Stimulated activated CD8-positive, alpha-beta memory T cell treated with anti-CD3 and anti-CD28 coated beads, Interleukin-7, amount 100 ng/mL, for 48 hours (primary cell): ENCODE measurements at places on chromosomes 2 and 18.

GRCh38 chr18:57497372-57498294 is 62.5 kb downstream of the ONECUT2 start:
- no peak for DNase-seq

DNA sequence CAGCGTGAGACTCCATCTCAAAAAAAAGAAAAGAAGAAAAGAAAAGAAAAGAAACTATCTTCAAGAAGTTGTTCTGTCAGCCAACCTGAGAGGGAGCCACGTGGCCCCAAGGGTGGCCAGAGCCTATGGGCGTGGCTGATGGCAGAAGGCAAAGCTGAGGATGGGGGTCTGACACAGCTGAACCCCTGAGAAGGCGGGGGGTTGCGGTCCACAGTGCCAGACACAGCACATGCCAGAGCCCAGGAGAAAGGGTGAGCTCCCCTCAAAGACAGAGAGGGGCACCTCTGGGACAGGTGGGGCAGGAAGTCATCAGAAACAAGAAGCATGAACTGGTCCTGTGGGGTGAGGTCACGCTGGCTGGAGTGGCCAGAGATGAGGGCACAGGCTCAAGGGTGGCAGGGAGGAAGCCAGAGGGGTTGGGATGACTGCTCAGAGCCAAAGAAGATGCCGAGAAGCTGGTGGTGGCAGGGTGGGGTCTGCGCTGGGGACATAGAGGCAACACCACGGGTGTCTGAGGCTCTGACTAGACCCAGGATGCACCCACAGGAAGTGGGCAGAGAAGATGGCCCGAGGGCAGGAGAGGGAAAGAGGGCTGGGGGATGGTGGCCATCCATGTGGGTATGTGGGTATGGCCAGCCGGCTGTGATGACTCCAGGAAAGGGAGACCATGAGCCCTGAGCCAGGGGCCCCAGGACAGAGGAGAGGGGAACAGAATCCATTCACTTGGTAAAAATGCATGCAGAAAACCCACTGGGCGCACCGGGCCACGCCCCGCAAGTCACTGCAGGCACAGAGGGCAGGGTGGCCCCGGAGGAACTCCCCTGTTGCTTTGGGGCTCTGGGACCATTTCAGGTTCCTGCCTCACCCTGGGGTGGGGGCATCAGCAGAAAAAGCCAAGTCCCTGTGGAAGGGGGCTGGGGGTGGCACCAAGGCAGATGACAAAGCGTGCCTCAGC is 8.4 kb downstream of the KIF1A start:
- DNase-seq, result no peak

DNA sequence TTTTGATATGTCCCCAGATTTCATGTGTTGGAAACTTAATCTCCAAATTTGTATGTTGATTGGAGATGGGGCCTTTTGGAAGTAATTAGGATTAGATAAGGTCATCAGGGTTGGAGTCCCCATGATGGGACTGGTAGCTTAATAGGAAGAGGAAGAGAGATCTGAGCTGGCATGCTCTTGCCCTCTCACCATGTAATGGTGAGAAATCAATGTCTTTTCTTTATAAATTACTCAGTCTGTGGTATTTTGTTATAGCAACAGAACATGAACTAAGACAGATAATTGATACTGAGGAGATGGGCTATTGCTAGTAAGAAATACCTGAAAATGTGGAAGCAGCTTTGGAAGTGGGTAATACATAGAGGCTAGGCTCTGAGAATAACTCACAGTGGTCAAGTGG is 48.0 kb downstream of the CDC42EP3 start:
- DNase-seq, result no peak

DNA sequence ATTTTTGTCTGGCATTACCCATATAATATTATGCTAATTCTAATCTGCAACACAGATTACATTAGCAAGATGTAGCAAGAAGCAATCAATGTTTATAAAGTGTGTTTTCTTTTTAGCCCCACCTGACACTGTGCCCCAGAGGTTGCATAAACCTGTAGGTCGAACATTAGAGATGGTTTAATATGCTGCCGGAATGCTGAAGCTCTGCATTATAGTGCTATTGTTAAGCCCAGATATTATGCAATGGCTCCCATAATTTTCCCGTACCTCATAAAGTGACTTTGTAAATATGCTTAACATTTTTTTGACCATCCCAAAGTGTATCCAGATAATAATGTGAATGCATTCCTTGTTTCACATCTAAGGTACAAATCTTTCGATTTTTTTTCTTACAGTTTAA is 109.3 kb upstream of the MAP4K3 start:
- DNase-seq, result no peak

- no peak for DNase-seq
Measured at GRCh38 chr2:54038835-54039234, 68.0 kb upstream of the PSME4 start.

DNA sequence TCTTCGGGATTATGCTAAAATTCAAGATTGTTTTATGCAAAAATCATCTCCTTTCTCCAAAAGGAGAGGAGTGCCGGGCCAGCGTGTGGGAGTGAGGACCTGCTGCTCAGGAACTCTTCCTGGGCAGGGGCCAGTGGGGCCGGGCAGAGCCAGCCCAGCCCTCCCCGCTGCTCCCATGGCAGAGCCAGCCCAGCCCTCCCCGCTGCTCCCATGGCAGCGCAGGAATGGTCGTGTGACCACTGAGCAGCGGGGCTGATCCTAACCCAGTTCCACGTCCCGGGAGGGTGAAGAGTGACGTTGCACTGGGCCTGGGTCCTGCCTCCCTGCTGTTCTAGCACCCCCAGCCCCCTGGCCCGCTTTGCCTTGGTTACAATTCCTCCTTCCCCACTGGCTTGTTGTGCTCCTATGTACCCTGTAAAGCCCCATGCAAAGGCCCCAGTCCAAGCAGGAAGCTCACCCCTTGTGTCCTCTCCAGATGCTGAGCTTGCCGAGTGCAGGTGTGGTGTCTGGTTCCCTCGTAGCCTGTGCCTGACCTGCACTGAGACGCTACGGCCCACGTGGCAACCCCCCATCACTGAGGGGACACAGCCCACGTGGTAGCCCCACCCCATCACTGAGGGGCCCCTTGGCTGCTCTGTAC is 11.4 kb upstream of the NEU4 start:
- no peak for DNase-seq

GRCh38 chr2:200300638-200301314 is 5.7 kb upstream of the SPATS2L start:
- DNase-seq, result no peak

DNA sequence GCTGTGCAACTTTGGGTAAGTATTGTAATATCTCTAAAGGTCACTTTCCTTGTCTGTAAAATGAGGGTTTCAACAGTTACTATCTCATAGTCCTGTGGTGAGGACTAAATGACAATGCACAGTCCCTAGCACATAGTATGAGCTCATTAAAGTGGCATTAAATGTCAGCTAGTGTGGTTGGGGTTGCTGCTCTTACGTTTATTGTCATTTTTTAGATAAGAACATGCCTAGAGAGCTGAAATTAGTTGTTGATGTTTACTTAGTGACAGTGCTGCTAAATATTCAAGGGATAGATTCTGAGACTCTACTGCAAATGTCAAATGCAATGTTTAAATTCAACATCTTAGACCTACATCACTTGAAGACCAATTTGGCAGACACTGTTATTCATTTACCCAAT is 356.1 kb upstream of the ETAA1 start:
- no peak for DNase-seq

- no peak for DNase-seq
Measured at GRCh38 chr18:6681331-6681875, 48.1 kb upstream of the ARHGAP28 start.

DNA sequence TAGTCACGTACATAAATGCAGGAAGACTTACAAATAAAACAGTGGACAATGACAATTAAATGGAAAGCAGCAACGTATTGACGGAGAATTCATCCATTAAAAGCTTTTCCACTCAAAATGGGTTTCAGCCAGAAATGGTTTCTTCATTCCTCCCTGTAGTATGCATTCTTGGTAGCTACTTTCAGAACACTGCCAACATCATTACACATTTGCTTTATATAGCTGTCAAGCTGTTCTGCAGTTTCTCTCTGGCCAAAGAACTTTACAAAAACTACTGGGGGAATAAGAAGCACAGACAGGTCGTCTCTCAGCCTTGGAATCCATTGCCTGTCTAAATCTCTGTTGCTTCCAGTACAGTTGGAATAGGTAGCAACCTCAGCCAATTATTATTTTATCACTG is 84.1 kb upstream of the NCKAP5 start:
- DNase-seq, result no peak

GRCh38 chr2:241252778-241253475 is 62.5 kb downstream of the HDLBP start:
- no peak for DNase-seq

DNA sequence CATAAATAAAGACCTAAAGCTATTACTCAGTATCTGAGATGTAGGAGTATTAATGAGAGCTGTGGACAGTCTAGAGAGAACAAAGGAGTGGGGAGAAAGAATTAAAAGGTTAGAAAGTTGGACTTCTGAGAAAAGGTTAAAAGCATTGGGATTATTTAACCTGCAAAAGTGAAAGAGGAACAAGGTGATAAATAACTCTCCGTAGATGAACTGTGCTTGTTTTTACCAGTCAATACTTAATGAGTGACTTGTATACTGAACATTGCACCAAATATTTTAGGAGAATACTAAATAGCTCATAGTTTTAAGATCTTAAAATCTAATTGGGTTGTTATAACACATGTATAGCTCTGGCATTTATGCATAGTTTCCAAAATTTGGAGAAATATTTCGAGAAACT is 137.5 kb downstream of the GPD2 start:
- no peak for DNase-seq

DNA sequence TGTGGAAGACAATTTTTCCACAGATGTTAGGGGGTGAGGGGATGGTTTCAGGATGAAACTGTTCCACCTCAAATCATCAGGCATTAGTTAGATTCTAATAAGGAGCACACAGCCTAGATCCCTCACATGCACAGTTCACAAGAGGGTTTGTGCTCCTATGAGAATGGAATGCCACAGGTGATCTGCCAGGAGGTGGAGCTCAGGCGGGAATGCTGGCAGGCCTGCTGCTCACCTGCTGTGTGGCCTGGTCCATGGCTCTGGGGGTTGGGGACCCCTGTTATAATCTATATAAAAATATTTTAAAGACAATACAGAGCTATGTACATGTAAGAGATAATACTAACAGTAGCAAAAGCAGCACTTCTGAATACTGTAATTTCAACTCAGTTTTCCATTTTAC is 19.2 kb downstream of the CWC22 start:
- no peak for DNase-seq

GRCh38 chr2:39568561-39569006 is 97.1 kb upstream of the TMEM178A start:
- DNase-seq, result no peak

DNA sequence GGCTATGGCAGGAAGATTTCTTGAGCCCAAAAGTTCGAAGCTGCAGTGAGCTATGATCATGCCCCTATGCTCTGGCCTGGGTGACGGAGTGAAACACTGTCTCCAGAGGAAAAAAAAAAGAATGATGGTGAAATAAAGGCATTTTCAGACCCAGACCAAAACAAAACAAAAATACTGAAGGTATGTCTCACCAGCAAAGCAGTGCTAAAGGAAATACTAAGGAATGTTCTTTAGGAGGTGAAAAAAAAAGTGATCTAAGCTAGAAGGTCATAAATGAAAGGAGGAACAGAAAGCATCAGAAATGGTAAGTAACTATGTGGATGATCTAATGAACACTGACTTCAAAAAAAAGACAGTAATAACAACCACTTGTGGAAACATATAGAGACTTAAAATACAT is 18.7 kb downstream of the SS18 start:
- DNase-seq, result no peak

DNA sequence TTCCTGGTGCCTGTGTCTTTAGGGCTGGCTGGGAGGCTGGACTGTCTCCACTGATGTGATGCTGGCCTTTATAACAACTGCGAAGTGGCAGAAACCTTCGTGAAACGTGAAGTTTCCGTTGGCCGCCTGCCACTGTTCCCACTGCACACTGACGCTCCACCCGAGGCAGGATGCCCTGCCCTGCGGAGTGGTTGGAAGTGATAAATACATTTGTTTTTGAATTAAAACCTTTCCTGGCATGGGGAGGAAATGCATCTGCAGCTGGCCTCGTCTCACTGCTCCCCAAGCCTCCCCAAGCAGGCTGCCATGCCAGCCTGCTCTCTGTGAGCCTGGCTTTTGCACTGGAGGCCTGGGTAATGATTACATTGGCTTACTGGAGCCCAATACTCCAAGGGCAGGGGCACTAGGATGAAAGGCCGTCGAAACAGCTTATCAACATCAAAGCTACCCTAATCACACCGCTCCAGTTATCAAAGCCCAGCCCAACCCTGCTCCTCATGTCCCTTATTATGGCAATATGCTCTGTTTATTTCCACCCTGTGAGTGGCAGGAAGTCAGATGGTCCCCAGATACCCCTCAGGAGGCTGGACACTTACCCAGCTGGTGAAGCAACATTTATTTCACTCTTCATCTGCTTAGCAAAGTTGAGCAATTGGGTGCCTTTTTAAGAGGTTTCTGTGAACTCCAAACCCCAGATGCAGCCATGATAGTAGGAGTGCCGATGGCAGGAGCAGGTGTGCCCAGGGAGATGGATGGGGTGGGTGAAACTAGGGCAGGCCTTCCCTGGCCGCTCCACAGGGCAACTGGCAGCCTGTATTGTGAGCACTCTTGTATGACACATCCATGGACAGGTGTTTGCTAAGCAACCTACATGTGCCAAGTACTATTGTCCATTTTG is 97.4 kb upstream of the ITGA6 start:
- DNase-seq, result no peak

- peak; percentile 83 for DNase-seq
Measured at GRCh38 chr2:130797493-130798435, 39.0 kb upstream of the ARHGEF4 start.

GRCh38 chr18:3757361-3757760 is 307.4 kb downstream of the TGIF1 start:
- no peak for DNase-seq

DNA sequence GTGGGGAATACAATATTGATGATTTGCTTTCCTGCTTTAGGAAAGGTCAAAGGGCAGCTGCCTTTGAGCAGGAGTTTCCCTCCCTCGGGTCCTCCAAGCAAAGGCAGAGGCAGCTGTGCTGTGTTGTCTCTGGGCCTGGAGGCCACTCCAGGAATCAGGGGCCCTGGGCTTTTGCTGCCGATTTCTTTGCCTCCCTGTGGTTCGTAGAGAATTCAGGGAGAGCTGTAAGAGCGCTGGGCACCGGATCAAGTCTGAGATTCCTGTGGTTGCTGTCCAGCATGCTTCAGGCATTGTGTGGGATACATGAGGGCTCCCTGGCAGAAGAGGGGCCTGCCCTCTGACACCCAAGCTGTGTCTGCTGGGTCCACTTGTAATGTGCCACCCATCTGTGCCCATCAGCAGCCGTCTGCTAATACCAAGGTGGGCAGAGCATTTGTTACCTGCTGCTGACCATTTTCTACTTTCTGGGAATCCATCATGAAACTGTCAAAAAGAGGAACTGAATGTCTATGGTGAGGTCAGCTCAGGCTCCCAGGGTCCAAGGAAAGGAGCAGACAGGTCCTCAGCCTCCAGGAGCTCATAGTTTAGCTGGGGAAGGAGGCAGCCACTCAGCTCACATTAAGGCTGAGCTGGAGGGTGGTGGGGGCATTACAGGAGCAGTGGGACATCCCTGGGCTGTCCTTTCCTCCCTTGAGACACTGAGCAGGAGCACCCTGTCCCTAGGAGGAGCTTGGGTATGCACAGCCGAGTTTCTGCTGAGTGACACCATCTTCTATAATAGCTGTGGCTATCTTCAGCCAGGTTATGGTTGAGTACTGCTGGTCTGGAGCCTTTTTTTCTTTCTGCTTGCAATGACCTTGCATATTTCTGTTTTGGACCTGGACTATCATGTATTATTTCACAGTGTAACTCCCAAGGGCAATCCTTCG is 68.5 kb downstream of the CTIF start:
- DNase-seq, result no peak

GRCh38 chr2:3751806-3752205 is 48.4 kb downstream of the DCDC2C start:
- DNase-seq, result no peak
